ENCODE measurements at places on chromosomes 5 and 9. TPM values are rescaled to one million over a fixed set of nuclear protein-coding genes. Genes with fewer than 3 reads are reported as not detected.

GRCh38 chr5:37506722-37507121 is 127.6 kb downstream of the WDR70 start:
- no peak for DNase-seq

IGFBPL1 gene
- 0.72 TPM for polyA plus RNA-seq

SPINK6 gene
- not detected for polyA plus RNA-seq

- DNase-seq, result no peak
Measured at GRCh38 chr9:123109540-123110279, 76.2 kb downstream of the GPR21 start.

ZNF346 gene
- 16.5 TPM for polyA plus RNA-seq

NIM1K gene
- 0.70 TPM for polyA plus RNA-seq

GRCh38 chr5:141877356-141878185 is 639 bp downstream of the PCDH1 start:
- DNase-seq, result no peak

PTPN3 gene
- polyA plus RNA-seq, result 2.0 TPM

DNA sequence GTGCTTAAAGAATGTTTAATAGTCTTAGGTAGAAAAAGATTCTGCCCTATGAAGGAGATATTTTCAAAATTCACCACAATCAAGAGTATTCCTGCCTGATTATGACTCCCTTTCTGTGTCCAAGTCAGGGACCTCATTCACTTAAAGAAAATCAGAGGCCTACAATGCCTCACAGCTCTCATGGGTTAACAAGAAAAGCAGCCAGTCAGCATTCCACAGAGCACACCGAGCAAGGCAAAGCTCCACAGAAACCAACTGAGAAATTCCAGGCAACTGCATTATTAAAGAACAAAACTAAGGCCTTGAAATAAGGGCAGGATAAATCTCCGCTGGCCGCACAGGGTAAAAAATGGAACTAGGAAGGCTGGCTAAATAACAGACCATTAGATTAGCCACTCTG is 161.1 kb downstream of the TARS1 start:
- no peak for DNase-seq

COL27A1 gene
- 36.9 TPM for polyA plus RNA-seq

GRCh38 chr5:139919308-139919707 is 123.7 kb downstream of the PSD2 start:
- DNase-seq, result no peak

- DNase-seq, result no peak
Measured at GRCh38 chr9:115540091-115540490, 422.1 kb upstream of the TNC start.

DNA sequence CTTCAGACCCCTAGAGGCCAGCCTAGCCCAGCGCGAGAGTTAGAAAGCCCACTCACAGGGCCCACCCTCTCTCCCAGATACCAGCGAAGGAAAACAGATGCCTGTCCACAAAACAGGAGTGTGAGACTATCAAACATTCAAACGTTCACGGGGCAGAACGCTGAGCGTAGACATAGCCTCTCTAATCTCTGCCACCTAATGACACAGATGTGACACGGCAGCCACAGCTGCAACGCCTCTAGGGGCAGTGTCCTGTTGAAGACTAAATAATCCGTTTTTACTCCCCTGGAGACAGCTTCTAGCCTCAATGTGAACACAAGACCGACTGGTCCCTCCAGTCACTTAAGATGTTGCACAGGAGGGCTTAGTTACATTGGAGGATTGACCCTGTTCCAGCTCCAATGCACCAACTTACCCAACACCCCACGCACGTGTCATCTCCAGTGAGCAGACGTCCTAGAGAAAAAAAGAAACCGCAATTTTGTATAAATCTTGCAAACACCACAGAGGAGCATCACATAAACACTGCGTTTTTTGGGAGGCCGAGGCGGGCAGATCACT is 14.3 kb downstream of the DIPK1B start:
- DNase-seq, result no peak

DNA sequence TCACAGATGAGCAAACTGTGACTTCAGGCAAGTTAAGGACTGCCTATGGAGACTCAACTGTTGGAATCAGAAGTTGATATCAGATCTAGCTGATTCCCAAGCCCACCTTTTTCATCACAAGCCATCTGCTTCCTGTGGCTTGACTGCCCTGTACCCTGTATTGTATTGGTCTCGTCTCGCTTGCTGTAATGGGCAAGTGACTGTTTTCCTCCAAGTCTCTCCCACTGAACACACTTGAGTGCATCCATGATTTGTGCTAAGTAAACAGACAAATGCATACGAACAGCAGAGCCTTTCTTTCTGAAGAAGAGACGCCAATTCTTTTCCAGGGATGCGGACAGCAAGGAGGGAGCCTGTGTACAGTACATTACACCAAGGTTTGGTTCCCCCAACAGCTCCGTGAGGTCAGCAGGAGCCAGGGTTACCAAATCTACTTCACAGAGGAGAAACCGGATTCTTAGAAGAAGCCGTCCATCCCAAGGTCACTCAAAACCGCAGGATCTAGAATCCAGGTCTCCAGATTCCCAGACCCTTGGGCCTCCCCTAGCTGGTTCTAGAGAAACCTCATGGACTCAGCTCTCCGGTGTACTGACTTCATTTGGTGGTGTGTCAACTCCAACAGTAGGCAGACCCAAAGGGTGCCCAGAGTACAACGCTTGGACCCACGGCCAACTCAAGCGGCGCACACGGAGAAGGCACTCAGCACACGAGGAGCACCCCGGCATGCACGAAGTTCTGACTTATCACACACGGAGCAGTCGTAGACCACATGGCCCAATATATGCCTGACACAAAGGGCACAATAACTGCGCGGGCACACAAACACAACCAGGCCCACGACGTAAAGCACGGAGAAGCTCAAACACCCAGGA is 1.1 kb downstream of the BAG1 start:
- peak; percentile 18 for DNase-seq
